ENCODE measurements at places on chromosomes 4 and X.

- no peak for DNase-seq
Observed at GRCh38 chrX:42751573-42751972, 26.4 kb downstream of the PPP1R2C start.

DNA sequence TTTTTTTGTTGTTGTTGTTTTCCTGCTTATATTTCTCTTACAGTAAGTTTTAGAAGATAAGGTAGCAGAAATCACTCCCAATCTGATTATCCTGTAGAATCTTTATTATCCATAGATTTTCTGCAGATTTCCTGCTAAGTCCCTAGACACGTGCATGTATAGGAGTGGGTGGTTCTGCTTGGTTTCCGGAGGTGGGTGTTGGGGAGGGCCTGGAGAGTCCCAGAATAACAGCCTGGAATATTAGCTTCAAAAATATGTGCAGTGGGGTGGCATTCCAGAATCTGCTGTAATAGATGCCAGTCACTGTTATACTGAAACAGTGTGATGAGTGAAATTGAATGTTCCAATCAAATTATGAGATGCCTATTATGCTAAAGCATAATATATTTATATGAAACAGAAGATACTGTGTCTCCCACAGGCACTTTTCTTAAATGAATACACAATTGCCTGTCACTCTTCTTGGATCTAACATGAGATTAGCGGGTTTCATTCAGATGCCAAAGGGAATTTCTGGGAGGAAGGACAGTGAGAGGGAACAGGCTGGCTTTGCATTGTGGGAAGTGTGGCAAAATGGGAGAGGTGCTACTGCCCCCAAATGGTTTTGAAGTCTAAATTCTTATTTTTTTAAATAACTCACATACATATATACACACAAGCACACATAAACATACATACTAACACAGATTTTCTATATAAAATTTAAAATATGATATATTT lies 37.6 kb downstream of the C4orf50 start:
- no peak for DNase-seq

DNA sequence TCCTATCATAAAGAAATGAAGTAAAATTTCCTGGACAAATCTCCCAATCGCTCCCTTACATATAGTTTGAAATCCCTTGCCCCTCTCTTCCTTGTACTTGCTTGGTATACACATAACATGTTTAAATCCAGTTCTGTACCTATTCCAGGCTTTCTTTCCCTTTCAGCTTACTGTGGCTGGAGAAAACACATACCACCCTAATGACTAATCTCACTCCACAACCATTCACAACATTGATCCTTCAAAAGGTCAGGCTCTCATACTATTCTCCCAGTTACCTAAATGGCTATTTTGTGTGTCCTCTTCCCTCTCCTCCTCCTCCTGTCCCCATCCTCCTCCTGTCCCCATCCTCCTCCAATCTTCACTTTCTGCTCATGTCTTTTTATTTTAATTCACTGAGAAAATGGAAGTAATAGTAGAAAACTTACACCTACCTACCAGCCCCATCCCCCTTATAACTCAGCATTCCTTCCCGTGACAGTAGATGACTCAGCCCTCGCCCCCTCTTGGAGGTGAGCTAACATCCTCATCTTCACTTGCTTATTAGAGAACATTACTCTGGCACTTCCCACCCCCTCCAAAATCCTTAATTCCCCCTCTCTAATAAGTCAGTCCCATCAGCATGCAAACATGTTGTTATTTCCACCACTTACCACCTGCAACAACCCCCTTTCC lies 77.5 kb downstream of the IL15 start:
- no peak for DNase-seq

DNA sequence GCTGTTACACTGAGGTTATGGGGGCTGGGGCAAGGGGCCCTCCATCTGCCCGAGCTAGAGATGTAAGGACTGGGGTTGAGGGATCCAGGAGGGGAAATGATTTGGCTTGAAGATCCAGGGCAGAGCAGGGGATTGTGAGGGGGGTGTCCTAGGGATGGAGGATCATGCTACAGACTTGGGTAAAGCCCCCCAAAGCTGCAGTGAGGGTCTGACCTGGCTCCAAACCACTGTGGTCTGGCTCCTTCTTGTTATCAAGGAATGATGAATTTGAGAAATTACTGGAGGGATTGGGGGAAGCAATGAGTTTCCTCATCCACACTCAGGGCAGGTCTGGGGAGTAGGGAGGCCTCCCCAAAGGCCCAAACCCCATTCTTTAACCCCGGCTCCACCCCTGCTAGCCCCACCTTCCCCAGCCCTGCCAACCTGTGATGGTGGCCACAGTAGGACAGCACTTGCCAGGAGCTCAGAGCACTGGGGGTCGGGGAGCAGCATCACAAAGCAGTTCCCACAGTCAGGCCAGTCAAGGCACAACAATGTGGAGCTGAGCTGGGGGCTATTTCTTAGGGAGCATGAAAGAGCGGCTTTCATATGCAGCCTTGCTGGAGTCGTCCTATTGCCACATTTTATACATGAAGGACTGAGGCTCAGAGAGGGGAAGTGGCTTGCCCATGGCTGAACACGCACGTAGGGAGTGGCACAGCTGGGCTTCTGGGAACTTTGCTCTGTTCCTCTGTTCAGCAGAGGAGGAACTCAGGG lies 165.5 kb downstream of the EFNB1 start:
- DNase-seq = no peak

DNA sequence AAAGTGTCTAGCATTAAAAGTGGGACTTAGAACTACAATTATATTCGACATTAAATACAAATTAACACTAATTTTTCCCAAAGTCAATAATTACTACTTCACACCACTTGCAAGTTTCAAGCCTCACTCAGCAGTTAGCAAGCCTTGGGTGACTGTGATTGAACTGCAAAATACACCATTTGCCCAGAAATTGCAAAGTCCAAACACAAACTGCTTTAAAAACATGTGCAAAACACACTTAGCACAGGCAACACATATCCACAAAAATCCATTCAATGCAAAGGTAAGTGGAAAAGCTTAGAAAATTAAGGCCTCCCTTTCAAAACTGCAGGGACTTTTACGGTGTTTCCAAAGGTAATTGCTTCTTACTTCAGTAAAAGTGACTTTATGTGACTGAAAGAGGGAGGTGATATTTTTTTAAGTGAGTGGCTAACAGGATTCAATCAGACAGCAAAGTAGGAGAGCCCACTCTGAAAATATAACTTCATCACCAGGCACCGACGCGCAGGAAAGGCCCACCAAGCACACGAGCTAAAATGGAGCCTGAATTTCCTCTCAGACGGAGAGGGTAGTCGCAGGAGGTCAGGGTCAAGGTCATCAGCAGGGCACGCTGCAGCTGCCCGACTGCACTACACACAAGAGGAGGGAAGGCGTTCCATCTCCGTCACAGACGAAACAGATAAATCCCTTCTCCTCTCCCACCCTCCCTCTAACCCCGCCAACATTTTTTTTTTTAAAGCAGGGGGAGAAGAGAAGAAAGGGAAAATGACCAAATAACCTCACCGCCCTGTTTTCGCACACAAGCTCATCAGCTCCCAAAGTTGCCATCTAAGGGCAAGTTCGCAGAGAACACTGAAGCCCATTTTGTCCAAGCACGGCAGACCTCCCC lies 3.1 kb downstream of the ZNF827 start:
- DNase-seq = peak; percentile 16

- DNase-seq = no peak
Observed at GRCh38 chr4:87240341-87240740, 19.9 kb upstream of the KLHL8 start.

DNA sequence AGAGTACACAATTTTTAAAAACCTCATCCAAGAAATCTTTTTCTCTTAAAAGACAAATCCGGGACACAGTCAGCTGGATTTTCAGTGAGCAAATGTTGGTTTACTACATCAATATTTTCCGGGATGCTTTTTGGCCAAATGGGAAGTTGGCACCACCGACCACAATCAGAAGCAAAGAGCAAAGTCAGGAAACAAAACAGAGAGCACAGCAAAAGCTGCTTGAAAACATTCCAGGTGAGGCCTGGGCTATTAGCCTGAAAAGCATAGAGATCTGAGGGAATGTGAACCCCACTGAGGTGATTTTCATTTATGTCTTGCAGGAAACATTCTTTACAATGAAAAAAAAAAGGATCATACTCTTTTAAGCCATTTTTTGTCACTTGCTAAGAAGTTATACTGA lies 33.9 kb downstream of the LRP2BP start:
- no peak for DNase-seq

GRCh38 chr4:16027626-16028025 lies 56.2 kb downstream of the PROM1 start:
- DNase-seq = no peak

DNA sequence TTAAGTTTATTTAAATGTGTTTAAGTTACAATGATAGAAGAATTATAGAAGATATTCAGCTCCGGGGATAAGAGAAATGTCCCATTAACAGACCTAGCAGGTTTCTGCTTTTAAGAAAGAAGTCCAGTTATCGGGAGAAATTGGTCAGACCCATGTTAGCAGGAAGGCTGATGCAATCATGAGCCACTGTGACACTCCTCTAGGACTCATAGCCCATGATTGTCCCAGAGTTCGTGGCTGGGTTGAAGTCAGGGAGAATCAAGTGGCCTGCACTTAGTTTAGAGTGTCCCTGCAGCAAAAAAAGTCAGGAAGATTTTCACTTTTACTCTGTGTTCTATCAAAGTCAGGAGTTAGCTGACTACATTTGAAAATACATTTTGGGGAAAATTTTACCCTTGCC lies 72.0 kb downstream of the TMEM144 start:
- no peak for DNase-seq

- DNase-seq = no peak
Observed at GRCh38 chr4:178415925-178416324, 973.7 kb upstream of the AGA start.

- DNase-seq = no peak
Observed at GRCh38 chrX:130196466-130196865, 24.7 kb downstream of the RAB33A start.

DNA sequence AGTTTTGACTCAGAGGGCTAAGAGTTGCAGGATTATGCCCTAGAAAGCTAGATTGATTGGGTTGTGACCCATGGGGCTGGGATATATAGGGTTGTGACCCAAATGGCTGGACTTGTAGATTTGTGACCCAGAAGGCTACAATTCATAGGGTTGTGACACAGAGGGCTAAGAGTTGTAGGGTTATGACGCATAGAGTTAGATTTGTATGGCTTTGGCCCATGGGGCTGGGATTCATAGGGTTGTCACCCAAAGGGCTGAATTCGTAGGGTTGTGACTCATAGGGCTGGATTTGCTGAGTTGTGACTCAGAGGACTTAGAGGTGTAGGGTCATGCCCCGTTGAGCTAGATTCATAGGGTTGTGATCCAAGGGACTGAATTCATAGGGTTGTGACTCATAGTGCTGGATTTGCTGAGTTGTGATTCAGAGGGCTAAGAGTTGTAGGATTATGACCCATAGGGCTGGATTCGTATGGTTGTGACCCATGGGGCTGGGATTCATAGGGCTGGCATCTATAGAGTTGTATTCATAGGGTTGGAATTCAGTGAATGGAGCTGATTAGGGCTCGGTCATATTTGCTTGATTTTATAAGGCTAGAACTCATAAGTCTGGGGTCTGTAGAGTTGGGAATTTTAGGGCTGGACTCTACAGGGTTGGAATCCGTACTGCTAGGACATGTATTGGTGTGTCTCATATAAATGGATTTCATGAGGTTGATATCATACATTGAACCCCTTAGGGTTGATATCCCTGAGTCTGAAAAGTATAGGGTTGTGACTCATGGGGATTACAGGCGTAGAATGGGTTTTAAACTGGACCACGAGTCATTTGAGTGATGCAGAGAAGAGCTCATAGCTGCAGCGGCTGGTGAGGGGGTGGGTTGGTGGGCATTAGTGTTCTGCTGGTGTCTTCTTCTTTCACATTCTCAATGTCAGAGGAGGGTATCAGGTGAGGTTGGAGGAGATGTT lies 125.7 kb downstream of the CRLF2 start:
- DNase-seq = no peak

- DNase-seq = no peak
Observed at GRCh38 chrX:32525234-32525633, 686.1 kb downstream of the DMD start.

- DNase-seq = no peak
Observed at GRCh38 chrX:36431819-36432218, 512.3 kb downstream of the CFAP47 start.

DNA sequence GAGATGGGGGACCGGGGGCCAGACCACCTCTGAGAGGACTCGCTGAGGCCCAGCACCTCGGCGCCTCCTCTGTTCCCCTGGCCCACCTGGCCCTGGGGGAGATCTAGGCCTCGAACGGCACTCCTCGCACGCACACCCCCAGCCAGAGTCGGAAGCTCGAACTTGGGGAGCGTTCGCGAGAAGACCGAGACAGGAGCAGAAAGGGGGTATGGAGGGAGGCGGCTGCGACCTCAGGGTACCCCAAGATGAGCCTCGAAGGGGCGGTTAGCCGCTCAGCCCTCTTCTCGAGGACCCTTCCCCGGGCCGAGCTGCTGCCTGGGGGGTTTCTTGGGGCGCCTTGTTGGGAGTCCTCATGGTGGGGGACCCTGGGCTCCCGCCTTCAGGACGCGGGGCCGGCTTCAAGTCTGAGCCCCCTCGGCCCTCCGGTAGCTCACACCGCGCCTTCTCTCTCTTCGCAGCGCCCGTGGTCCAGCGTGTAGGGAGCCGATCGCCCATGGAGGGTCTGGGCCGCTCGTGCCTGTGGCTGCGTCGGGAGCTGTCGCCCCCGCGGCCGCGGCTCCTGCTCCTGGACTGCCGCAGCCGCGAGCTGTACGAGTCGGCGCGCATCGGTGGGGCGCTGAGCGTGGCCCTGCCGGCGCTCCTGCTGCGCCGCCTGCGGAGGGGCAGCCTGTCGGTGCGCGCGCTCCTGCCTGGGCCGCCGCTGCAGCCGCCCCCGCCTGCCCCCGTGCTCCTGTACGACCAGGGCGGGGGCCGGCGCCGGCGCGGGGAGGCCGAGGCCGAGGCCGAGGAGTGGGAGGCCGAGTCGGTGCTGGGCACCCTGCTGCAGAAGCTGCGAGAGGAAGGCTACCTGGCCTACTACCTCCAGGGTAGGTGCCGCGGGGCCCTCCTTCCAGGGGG lies 706 bp downstream of the DUSP9 start:
- DNase-seq = no peak

- no peak for DNase-seq
Observed at GRCh38 chr4:119655111-119655837, 26.7 kb upstream of the PDE5A start.

DNA sequence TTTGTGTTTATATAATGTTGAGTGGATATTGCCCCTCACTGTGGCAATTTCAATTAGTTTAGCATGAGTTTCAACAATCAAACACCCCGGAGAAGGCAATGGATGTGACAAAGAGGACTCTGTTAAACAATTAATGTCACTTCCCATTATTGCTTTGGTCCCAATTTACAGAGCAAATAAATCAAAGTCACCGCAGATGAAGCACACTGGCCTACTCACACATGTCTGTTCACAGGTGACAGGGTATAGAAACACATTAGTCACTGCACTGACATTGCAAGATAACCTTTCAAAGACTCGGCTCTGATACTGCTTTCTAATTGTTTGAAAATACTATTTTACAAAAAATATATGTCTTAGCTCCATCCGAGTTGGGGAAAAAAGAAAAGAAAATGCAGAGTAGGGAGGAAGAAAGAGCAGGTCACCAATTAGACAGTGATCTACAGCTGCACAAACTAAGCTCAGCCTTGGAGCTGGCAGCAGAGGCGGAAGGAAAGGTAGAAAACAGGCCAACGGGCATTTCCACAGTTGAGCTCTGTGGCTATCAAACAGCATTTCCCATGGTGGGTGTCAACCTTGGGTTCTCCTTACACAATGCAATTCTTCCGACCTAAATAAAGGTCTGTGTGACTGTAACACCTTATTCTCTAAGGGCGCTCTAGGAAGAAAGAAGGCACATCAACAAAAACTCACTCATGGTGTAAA lies 53.9 kb downstream of the PPARGC1A start:
- no peak for DNase-seq

GRCh38 chrX:152520653-152521052 lies 69.5 kb upstream of the GABRA3 start:
- no peak for DNase-seq

Data from CD4-positive, alpha-beta T cell treated with Interleukin-6 for 4 hours (primary cell).